ENCODE measurements at places on chromosomes 4 and X.

- H3K27ac ChIP-seq: peak within 1 kb of the TSS; percentile 88
- H3K4me3 ChIP-seq: peak within 1 kb of the TSS; percentile 92
- H3K27me3 ChIP-seq: no peaks in the 10 kb centered on the region
- H3K36me3 ChIP-seq: no peaks in the 10 kb centered on the region
Measured at GRCh38 chr4:99946356-99947189, at the start of gene DNAJB14. Gene DNAJB14 (minus strand): TSS chr4:99946618. CDS start chr4:99946571, 47 bp downstream.

DNA sequence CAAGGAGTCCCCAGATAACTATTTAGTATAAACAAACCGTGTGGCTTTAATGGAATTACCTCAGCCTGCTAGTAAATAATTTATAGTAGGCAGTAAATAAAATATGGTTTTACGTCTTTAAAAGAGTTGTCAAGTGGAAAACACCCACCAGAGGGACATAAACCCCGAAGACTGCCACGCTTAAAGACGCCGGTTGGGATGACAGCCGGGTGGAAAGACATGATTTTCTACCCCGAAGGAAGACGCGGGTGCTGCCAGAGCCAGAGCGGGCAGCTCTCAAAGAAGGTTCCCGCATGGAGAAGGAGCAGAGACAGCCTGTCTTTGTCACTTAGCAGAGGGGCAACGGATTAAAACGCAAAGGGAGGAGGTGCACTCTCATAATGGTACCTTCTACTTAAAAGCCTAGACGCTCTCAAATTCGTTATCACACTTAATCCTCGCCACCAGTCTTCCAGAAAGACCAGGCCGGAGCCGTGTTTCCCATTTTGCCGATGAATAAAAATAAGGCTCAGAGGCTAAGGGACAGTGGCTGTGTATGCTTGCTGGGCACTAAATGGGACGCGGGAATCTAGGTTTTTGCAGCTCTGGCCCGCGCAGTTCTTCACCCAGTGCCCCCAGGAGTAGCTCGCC, 140.5 kb upstream of the ZIC3 start:
- H3K4me3 ChIP-seq: no peak overlapping the region
- H3K27ac ChIP-seq: no peak overlapping the region
- no peaks in the 10 kb centered on the region for H3K4me1 ChIP-seq
- peaks cover 10% of the 10 kb centered on the region for H3K27me3 ChIP-seq

DNA sequence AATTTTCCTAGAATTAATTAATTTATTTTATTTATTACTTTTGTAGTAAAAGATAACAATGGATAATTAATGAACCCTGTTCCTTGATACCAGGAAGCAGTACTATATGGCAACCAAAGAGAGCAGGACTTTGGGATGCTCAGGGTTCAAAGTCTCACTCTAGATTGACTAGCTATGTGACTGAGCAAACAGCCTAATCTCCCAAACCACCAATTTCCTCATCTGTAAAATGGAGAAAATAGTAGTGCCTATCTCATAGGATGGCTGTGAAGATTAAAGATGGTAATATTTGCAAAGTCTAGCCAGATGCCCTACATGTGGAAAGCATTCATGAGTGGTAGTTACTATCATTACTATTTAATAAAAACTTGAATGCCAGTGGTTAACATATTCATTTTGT, 97.6 kb downstream of the PRDM5 start:
- no peak overlapping the region for H3K4me3 ChIP-seq
- DNase-seq: peak; percentile 12
- H3K4me1 ChIP-seq: no peaks in the 10 kb centered on the region
- H3K27me3 ChIP-seq: no peaks in the 10 kb centered on the region
- no peaks in the 10 kb centered on the region for H3K36me3 ChIP-seq
- no peak overlapping the region for H3K27ac ChIP-seq

DNA sequence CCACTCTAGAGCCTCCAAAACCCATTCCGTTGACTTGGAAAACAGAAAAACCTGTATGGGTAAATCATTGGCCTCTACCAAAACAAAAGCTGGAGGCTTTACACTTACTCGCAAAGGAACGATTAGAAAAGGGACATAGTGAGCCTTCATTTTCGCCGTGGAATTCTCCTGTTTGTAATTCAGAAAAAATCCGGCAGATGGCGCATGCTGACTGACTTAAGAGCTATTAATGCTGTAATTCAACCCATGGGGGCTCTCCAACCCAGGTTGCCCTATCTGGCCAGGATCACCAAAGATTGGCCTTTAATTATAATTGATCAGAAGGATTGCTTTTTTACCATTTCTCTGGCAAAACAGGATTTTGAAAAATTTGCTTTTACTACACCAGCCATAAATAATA, 60.8 kb downstream of the ZNF732 start:
- peak; percentile 21 for DNase-seq
- no peak overlapping the region for H3K27ac ChIP-seq
- H3K4me1 ChIP-seq: no peaks in the 10 kb centered on the region
- no peaks in the 10 kb centered on the region for H3K36me3 ChIP-seq

- H3K4me3 ChIP-seq: no peak overlapping the region
- H3K27ac ChIP-seq: no peak overlapping the region
- peaks cover 37% of the 10 kb centered on the region for H3K4me1 ChIP-seq
- H3K36me3 ChIP-seq: no peaks in the 10 kb centered on the region
Measured at GRCh38 chrX:9610771-9611392, 146.0 kb downstream of the TBL1X start.

GRCh38 chr4:35943606-35944005, 300.7 kb downstream of the ARAP2 start:
- no peaks in the 10 kb centered on the region for H3K4me1 ChIP-seq
- no peaks in the 10 kb centered on the region for H3K36me3 ChIP-seq
- no peak overlapping the region for H3K27ac ChIP-seq
- H3K4me3 ChIP-seq: no peak overlapping the region

All from HepG2 (cell line).